Thoracic aorta (tissue), 2 donors: ENCODE measurements at places on chromosomes 3 and 15. TPM values are rescaled to one million over a fixed set of nuclear protein-coding genes. Genes with fewer than 3 reads are reported as not detected.

Gene SPATA12
- total RNA-seq, result not detected

Gene HCLS1
- 85.2 TPM for total RNA-seq

Gene ADGRG7
- not detected for total RNA-seq

Gene CP
- total RNA-seq, result 58.1 TPM

Gene MUC4
- not detected for total RNA-seq

Gene LRRIQ4
- not detected for total RNA-seq

Gene MESP2
- total RNA-seq, result 1.8 TPM

Gene TMEM207
- total RNA-seq, result not detected

Gene ADAMTSL3
- total RNA-seq, result 45.4 TPM

Gene RASGRP1
- total RNA-seq, result 1.6 TPM

Gene PARP15
- total RNA-seq, result 4.0 TPM

Gene LMAN1L
- total RNA-seq, result not detected

Gene UBL7
- total RNA-seq, result 70.5 TPM

Gene P2RY12
- 10.7 TPM for total RNA-seq
